ENCODE measurements at places on chromosomes 2 and 18.

- peak; percentile 98 for DNase-seq
These were observed 141.6 kb upstream of the TTC39C start for GRCh38 chr18:23872701-23873550.

- DNase-seq, result no peak
These were observed 54.6 kb downstream of the PIKFYVE start for GRCh38 chr2:208320686-208321085.

DNA sequence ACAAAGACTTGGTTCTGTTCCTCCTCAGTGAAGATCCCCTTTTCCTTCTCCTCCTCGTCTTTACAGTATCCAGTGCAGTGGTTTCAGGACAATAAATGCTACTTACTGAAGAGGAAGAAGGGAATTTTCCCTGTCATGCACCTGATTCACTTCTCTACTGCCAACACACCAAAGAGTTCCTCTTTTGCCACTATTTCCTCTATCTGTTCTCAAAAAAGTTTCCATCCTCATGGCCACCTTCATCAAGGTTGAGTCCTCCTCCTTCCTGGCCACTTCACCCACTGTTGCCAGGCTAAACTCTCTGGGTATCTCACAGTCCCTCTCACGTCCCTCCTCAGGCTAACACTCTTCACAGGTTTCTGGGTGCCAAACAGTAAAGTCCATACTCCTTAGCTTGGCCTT is 41.7 kb downstream of the PLEKHM3 start:
- no peak for DNase-seq

GRCh38 chr2:142220901-142221300 is 90.1 kb upstream of the LRP1B start:
- no peak for DNase-seq

DNA sequence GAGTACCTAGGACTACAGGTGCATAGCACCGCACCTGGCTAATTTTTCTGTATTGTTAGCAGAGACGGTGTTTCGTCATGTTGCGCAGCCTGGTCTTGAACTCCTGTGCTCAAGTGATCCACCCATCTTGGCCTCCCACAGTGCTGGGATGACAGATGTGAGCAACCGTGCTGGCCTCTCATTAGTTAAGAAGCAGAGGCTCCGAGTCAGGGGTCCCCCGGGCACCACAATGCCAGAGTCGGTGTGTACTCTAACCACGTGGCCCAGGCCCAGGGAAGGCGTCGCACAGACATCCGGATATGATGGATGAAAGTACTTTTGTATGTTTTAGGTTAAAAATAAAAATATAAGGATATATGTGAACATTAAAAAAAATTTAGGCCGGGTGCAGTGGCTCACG is 28.3 kb upstream of the HPCAL1 start:
- no peak for DNase-seq

DNA sequence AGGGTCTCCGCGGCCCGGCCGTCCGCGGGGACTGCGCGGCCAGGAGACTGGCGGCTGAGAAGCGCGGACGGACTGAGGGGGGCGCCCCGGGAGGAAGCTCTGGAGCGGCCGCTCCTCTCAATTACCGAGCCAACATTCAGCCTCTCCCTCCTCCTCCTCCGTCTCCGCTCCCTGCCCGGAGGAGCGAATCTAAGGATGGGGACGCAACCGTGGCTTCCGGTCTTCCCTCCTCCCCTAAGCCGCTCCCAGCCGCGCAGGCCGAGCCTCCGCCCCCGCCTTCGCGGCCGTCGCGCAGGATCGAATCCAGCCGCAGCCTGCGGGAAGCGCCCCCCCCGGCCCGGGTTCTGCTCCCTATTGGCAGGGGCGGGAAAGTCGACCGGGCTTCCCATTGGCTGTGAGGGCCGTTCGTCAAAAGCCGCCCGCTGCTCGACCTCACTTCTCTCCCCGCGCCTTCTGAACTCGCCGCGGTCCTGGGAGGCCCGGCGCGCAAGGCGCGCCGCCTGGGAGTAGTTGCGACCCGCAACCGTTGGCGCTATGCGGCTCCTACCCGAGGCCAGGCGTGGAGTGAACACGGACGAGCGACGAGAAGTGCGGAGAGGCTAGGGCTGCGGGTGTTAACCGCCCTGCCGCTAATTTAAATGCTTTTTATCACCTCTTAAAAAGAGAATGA is at the start of gene HNRNPLL:
HNRNPLL (minus strand) TSS at position 197 of the 670 bp plus-strand sequence. CDS start 302 bp downstream, outside the sequence.
- peak; percentile 96 for DNase-seq

DNA sequence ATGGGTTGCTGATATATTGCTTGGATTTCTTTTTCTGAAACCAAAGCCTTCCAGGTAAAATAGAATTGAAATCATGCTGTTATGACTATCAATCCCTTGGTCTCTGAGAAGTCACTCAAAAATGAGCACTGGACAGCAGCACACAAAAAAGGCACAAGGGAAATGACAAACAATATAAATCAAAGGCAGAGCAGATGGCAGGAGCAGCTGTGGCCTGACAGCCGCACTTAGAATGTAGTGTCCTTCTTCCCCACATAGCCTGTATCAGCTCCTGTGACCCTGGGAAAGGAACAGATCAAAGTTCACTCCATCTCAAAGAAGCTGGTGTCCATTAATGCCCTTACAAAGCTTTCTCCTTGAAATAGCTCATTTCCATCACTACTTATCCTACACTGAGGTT is 326.7 kb downstream of the SUCLG1 start:
- DNase-seq, result no peak

- DNase-seq, result no peak
These were observed 279.5 kb upstream of the PKDCC start for GRCh38 chr2:41768310-41768709.

DNA sequence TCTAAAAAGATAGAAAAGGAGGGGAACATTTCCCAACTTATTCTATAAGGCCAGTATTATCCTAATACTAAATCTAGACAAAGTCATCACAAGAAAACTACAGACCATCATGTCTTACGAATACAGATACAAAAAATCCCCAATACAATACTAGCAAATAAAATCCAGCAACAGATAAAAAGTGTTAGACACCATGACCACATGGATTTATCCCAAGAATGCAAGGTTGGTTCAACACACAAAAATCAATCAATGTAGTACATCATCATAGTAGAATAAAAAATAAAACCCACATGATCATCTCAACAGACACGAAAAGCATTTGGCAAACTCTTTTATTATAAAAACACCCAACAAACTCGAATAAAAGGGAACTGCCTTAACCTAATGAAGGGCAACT is 18.5 kb downstream of the SLC66A2 start:
- no peak for DNase-seq

DNA sequence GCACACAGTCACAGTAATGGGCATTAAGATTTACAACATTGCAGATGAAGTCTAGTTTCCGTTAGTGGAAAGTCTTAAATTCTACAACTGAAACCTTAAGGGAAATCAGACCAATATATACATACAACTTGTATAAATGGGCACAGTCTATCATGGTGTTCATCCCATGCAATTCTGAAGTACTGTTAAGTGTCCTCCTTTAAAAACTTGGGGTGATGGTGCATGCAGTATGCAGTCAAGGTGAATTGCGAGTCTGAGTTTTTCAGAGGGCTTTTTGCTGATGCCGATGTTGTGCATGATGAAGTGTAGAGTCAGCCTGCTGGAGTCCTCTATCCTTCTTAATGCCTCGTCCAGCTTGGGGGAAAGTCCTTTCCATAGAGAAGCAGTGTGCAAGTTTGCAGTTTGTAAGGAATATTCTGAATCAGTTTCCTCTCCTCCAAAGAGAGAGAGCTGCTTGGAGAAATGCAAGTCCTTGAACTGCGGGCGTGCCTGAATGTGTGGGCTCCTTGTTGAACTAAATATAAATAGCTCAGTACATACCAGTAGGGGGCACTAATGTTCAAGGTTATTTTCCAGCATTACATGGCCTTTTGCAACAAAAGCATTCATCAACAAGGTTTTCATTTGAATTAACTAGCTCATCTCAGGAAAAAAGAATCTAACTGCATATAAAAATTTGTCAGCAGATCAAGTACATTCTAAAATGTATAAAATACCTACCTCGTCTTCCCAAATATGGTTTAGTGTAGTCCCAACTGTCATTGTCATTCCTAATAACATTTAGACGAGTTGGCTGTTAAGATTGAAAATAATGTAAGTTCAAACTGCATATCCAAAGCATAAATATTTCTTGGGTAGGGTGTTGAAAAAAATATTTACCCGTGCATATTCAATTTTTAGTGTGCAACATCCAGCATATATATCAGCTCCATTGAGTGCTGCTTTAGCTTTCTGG is 21.3 kb downstream of the HNRNPLL start:
- no peak for DNase-seq

DNA sequence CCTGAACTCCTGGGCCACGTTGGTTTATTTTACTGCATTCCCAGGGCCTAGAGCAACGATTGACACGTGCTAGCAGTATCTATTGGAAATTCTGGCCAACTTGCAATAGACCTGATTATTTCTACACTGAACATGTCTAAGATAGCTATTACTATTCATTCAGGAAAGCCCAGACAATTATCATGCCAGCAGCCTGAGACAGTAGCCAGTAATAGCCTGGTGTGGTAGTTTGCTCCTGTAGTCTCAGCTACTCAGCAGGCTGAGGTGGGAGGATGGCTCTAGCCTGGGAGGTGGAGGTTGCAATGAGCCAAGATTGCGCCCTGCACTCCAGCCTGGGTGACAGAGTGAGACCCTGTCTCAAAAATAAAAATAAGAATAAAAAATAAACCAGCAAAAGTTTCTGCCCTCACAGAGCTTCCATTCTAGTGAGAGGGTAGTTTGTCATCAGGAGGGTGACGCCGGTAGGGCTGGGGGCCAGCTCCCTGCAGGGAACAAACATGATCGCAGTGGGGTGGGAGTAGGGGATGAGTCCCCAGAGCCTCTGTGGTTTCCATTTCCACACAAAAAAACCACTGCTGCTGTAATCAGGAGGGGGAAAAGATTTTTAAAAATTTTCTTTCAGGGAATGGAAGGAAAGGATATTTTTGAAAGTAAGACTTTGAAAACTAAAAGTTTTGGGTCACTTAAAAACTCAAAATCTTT is 4.3 kb downstream of the CASP8 start:
- no peak for DNase-seq
